ENCODE measurements at places on chromosomes 12 and 14.

GRCh38 chr12:114018669-114019068, 52.5 kb upstream of the RBM19 start:
- DNase-seq = no peak

DNA sequence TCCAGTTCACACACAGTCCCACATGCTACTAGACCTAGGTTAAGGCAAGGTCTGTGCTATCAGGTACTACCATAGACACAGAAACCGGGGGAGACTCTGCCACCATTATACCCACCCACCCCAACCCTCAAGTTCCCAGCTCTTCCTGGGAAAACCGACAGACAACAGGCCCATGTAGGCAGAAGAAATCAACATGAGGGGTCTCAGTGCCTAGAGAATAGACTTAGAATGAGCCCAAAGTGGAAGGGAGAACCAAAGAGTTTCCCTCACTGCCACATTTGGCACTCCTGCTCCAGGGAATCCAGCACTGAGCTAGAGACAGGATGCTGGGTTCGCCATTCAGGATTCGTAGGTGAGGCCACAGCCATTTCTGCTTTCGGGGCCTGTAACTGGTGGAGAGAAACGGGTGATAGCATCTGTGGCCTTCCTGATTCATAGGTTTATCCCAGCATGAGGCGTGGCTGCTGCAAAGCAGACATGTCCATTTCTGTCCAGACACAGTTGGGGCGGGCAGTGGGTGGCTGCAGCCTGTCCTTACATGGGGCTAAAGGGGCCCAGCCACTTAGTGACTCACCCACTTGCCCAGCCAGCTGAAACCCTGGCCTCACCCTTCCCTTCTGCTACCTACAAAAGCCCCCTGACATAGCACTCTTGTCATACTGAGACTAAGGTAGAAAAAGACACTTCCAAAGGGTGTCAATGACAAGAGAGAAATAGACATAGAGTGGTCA, 69.4 kb downstream of the IRF2BPL start:
- no peak for DNase-seq

- no peak for DNase-seq
Observed at GRCh38 chr12:45587012-45587411, 142.5 kb upstream of the ARID2 start.

DNA sequence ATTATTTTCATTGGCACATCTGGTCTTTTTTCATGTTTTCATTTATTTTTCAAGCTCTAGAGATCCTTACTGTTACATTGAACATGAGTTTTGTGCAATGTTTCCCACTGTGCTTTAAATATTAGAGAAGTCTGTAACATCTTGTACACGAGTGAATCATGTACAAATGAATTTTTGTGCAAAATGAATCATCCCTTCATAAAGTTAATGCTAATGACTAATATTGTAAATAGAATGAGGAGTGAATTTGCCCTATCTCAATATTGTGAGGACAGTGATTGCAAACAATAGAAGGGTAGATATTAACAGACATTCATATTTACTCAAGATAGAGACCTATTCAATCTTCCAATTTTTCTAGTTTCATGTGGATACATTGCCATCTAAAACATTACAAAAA, 463.3 kb upstream of the FOXG1 start:
- no peak for DNase-seq

DNA sequence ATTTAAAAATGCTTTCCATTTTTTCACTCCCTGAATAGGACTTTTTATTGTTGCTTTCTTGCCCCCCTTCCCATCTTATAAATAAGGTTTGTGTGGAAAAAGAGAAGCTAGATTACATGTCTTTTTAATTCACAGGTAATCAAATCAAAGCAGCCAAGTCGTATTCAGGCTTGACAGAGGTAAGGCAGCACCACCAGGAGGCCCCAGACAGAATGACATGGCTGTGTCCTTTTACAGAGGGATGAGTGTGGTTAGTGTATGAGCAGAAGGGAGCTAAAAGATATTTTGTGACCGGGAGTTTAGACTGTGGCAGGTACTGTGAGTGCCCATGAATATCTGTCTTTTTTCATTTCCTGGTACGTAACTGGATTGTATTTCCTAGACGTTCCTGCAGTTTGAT, 596.1 kb downstream of the ETNK1 start:
- DNase-seq = no peak

- no peak for DNase-seq
Observed at GRCh38 chr14:101619484-101619883, 58.2 kb downstream of the DIO3 start.

Measured in stimulated activated CD4-positive, alpha-beta T cell treated with anti-CD3 and anti-CD28 coated beads, Interleukin-12 subunit alpha, Interleukin-12 subunit beta, amount 100 ng/mL, for 24 hours (primary cell).